ENCODE measurements at places on chromosomes 2 and 18.

- no peaks in the 10 kb centered on the region for H3K4me1 ChIP-seq
- DNase-seq: no peak
- H3K36me3 ChIP-seq: no peaks in the 10 kb centered on the region
- no peak overlapping the region for H3K27ac ChIP-seq
Observed at GRCh38 chr2:202044777-202045176, 11.1 kb downstream of the FZD7 start.

DNA sequence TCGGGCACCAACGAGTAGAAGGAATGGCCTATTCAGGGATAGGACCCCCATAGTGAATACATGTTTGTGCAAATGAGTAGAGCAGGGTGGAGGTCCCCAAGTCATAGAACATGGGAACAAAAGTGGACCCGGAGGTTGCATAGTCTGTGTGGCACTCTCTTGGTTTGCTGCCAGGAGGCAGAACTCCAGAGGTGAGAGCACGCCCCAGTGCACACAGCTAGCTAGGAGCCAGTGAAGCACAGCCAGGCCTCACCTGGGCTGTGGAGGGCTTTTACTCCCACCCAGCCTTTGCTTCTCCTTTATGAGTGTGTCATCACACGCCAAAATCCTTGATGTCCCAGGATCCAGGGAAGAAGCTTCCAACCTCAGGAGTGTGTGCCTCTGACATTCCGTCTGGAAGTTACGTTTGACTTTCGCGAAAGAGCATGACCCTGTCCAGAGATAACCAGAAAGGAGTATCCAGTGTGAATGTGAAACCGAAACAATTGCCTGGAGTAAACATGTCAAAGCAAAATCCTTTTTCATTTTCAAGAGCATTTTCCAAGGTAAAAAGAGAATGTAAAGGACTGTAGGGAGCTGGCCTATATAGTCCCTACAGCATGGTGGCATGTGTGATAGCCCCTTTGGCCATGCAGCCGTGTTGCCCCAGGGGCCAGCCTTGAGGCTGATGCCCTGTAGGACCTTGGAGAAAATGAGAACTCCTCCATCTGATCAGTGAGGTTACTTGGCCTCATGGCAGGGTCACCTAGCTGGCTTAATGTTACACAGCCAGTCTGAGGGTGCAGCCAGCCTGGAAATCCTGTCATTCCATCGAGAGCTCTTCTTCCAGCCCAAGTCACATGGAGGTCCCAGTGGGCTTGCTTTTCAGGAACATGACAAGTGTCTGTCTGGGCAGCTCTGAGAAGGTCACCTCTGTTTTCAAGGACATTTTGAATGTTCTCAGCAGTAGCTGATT is 8.8 kb downstream of the TRIB2 start:
- no peak overlapping the region for H3K27ac ChIP-seq
- no peak overlapping the region for H3K4me3 ChIP-seq
- peaks cover 46% of the 10 kb centered on the region for H3K36me3 ChIP-seq
- no peak for DNase-seq

DNA sequence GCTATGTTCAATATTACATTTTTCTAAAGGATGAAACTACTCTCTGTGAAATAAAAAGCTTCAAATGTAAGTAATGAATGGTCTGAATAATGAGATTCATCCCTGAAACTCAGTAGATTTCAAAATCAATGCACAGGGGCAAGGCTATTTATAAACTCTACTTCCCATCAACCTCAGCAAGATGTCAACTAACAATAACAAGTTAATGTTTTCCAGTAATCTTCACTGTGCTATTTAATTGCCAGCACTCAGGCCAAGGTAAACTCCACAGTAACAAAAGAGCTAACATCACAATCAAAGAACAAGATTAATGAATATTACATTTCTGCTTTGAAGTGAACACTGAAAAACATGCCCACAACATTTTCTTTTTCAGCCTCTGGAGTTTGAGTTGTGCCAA is 144.3 kb upstream of the ZFP36L2 start:
- H3K27me3 ChIP-seq: no peaks in the 10 kb centered on the region
- H3K4me3 ChIP-seq: no peak overlapping the region
- no peak overlapping the region for H3K27ac ChIP-seq
- peaks cover 10% of the 10 kb centered on the region for H3K36me3 ChIP-seq
- peaks cover 6% of the 10 kb centered on the region for H3K4me1 ChIP-seq
- DNase-seq: no peak

DNA sequence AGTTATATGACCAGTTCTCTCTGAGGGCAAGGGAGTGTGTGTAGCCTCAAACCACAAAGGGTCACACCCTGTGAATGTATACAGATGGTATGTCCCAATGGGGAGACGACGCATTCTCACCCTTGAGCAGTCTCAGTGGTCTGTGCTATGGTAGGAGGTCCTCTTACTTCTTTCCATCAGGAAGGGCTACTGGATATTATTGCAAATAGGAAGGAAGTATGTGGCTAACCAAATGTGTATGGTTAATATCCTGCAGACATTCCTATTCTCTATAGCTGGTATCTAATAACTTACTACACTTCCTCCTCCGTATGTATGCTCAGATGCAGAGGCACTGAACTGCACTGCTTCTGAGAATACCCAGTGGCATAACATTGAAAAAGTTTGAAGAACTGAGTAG is 306.7 kb upstream of the CCDC68 start:
- H3K4me1 ChIP-seq: no peaks in the 10 kb centered on the region
- H3K27ac ChIP-seq: no peak overlapping the region
- H3K4me3 ChIP-seq: no peak overlapping the region
- no peaks in the 10 kb centered on the region for H3K27me3 ChIP-seq
- DNase-seq: no peak

- H3K4me1 ChIP-seq: no peaks in the 10 kb centered on the region
- DNase-seq: peak; percentile 67
- no peaks in the 10 kb centered on the region for H3K27me3 ChIP-seq
- no peak overlapping the region for H3K4me3 ChIP-seq
- H3K36me3 ChIP-seq: peaks cover 3% of the 10 kb centered on the region
Observed at GRCh38 chr2:30706534-30707303, 100.5 kb downstream of the CAPN13 start.

DNA sequence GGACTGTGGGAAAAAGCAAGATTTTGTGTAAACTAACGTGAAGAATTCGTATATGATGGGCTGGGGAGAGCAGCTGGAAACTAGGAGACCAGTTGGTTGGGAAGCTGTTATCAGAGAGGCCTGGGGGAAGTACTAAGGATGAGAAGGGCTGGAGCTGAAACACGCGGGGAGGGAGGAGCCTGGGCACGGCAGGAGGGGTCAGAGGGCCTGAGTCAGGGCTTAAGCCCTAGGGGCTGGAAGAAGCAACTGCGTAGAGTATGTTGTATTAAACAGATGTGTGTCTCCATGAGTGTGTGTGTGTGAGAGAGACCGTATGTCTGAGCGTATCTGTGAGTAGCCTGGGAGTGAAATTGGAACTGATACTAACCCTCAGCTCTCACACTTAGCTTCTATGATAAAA is 8.4 kb downstream of the POMC start:
- H3K27me3 ChIP-seq: no peaks in the 10 kb centered on the region
- no peaks in the 10 kb centered on the region for H3K36me3 ChIP-seq
- no peak for DNase-seq
- peaks cover 10% of the 10 kb centered on the region for H3K4me1 ChIP-seq

All from activated naive CD8-positive, alpha-beta T cell treated with anti-CD3 and anti-CD28 coated beads, Interleukin-2, amount 10 ng/mL, durations not matched to agents 7 days and 5 days (primary cell).